BJ (cell line): ENCODE measurements at places on chromosomes 1 and 21.

DNA sequence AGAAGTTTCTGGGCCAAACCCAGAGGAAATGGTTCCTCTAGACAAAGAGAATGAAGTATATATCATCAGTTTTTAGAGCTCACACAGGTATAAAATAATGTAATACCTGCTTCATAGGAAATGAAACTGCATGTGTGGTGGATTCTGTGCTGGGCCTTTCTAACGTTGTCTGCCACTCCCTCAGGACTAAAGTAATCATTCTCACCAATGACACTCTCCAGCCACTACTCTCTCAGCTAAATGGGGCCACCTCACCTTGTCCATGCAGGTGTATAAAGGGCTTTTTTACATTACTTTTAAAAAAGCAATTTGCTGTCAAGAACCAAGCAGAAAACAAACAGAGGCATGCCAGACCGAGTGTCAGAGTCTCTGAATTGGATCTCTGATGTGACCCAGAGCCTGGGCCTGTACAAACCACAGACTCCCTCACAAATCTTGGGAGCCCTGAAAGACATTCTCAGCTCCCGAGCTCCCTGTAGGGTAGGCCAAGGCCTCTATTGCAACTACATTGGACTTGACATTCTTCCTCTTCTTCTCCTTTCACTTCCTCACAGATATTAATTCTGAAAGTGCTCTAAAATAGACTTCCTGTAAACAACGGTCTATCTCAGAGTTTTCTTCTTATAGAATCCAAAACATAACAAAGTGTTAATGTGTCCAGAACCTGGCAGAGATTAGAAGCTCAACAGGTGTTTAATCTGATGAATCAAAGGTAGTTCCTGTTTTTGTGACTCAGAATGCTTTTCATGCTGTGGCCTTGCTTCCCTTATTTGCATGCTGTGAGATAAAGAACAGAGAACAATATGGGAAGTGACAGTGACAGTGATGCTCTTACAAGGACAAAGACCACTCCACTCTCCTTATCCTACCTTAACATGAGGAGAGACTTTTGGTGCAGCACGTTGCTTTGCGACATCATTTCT, 8.6 kb downstream of the AIM2 start:
- DNase-seq, result no peak

DNA sequence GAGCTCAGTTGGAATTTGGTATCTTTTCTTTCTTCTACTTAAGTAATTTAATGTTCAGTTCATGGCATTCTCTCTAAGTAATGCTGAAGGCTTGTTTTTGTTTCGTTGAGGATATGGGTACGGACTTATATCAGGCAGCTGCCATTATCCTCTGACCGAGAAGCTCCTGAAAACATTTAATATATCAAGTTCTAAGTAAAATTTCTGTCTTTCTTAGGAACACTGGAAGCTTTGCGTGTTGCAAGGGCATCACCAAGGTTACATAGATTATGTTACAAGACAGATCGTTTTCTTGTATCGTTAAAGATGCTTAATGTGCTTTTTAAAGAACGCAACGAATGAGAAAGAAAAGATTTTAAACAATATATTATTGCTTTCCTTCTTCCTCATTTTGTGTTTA, 1.0 kb upstream of the GALNT2 start:
- no peak for DNase-seq

- no peak for DNase-seq
Observed at GRCh38 chr1:219124163-219124562, 49.5 kb upstream of the LYPLAL1 start.

DNA sequence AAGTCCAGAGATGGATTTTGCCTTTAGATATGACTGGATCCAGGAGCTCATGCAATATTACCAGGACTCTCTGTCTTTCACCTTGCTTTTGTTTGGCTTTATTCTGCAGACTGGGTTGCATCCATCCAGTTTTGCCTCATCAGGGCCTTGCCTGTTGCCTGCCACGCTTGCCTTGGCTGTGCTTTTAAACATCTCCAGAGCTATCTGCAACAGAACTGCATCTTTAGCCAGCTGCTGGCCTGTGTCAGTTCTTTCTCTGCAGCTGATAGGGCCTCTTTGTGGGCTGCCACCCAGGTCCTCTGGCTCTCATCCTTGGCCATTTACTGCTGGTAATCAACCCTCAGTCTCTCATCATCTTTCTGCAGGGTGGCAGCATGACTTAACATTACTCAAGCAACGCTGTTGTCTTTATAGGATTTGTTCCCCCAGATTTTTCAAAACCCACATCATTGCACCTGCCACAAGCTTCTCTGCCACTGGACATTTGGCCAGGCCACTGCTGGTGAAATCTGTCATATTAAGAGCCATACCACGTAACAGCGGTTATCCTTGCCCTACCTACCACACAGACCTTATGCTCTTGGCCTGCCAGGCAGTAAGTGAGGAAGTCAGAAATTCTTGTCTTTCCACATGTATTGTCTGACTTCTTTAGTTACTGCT, 24.4 kb upstream of the HUNK start:
- DNase-seq, result no peak

- no peak for DNase-seq
Observed at GRCh38 chr1:37867784-37868183, 8.4 kb upstream of the MTF1 start.

GRCh38 chr1:235253219-235253962, 74.6 kb downstream of the ARID4B start:
- no peak for DNase-seq

GRCh38 chr21:45863267-45863666, 118.3 kb upstream of the COL6A1 start:
- DNase-seq, result no peak

DNA sequence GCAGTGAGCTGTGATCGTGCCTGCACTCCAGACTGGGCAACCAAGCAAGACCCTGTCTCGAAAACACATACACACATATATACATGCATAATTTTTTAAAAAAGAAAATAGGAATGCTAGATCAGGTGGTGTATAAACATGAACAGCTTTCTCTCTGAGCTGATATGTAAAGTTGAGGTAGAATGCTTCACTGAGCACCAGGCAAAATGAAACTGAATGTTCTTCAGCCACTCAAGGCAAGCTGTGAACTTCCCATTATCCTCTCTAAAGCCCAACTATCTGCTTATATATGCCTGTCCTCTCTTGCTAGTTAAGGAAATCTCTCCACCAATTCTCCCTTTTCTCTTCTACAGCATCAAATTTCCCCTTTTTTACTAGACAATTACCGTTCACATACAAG, 93.0 kb downstream of the NUF2 start:
- DNase-seq, result no peak

GRCh38 chr1:80640978-80641377, 1159.8 kb upstream of the ADGRL2 start:
- no peak for DNase-seq

GRCh38 chr21:17512253-17513213, at the start of gene CXADR:
Gene CXADR, plus strand, starts transcription at chr21:17513043. Its CDS starts 87 bp downstream, at chr21:17513130.
- DNase-seq, result no peak

GRCh38 chr1:2917284-2917683, 104.0 kb upstream of the ACTRT2 start:
- DNase-seq, result no peak

GRCh38 chr1:18926315-18927081, 24.1 kb upstream of the ALDH4A1 start:
- DNase-seq, result peak; percentile 74

DNA sequence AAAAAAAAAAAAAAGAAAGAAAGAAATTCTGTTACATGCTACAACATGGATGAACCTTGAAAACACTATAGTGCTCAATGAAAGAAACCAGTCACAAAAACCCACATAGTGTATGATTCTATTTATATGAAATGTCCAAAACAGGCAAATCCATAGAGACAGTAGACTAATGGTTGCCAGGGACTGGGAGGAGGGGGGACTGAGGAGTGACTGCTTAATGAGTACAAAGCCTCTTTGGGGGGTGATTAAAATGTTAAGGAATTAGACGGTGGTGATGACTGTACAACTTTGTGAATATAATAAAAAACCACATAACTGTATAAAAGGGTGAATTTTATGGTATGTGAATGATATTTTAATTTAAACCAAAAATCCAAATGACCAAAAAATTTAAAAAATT, 116.0 kb upstream of the GUCA2B start:
- no peak for DNase-seq

GRCh38 chr1:15425958-15426357, 12.3 kb upstream of the CTRC start:
- DNase-seq, result no peak

- no peak for DNase-seq
Observed at GRCh38 chr1:27058966-27059669, 46.5 kb upstream of the TENT5B start.

- no peak for DNase-seq
Observed at GRCh38 chr21:39386899-39387298, 38.0 kb upstream of the HMGN1 start.

GRCh38 chr1:201904579-201904978, 15.9 kb downstream of the SHISA4 start:
- peak; percentile 73 for DNase-seq

GRCh38 chr1:32307324-32307723, 15.4 kb downstream of the HDAC1 start:
- DNase-seq, result no peak

DNA sequence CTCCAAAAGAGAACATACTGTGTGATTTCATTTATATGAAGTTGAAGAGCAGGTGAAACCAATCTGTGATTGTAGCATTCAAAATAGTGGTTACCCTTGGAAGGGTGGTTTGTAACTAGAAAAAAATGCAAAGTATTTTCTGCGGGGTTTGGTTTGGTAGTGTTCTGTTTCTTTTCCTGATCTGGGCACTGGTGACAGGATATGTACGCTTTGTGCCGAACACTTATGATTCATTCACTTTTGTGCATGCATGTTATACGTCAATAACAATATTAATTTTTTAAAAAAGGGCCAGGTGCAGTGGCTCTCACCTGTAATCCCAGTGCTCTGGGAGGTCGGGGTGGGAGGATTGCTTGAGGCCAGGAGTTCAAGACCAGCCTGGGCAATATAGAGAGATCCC, 63.8 kb downstream of the CD34 start:
- DNase-seq, result no peak

DNA sequence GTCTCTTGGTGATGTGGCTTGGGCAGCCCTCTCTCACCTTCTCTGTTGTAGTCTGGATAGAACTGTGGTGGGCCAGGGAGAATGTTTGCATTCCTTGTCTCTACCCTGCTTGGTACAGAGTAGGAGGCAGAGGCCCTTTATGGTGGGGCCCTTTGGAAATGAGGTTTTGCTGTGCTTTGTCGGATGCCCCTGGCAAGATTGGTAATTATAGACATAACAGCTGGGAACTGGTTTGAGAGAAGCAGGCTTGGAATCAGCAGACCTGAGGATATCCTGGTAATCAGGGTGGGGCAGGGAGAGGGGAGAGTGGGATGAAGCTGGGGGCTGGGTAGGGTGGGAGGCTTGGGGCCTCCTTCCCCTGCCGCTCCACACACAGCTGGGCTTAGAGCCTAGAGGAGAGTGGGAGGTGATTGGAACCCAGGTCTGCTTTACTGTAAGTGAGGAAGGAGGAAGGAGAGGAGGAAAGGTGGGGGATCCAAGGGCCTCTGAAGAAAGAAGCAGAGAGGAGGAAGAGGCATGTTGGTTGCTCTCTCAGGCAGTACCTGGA, 5.0 kb downstream of the VANGL2 start:
- no peak for DNase-seq

DNA sequence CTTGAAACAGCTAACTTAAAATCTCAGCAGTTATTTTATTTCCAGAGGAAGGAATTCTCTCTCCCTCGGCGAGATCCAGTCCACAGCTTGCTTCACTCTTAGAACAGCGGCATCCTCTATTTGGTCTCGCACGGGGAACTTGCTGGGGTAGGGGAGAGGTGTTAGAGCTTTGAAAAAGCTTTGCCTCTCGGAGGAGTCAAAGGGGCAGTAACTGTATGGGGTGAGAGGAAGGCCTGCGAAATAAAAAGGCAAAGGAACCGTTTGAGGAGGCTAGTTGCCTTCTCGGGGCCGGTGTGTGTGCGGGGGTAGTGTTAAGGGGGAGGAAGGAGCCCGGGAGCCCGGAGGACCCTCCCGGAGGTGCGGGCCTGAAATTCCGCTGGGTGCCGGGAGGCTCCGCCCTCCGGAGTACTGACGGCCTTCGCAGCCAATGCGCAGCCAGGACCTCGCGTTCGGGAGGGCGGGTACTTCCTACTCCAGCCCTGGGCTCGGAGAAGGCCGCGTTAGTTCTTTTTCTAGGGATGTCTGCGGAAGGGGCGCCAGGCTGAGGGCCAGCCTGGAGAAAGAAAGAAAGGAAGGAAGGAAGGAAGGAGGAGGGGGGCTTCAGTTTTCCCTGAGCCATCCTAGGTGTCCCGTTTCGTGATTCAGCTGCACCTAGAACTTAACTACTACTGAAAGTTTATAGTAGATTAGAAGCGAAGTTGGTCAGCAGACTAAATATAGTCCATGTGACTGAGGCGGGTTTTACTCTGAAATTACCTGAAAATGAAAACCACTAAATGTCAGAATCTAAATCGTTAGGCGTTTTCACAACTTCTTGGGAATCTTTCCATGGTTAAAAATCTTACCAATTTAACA, 2.2 kb downstream of the NEK7 start:
- no peak for DNase-seq

DNA sequence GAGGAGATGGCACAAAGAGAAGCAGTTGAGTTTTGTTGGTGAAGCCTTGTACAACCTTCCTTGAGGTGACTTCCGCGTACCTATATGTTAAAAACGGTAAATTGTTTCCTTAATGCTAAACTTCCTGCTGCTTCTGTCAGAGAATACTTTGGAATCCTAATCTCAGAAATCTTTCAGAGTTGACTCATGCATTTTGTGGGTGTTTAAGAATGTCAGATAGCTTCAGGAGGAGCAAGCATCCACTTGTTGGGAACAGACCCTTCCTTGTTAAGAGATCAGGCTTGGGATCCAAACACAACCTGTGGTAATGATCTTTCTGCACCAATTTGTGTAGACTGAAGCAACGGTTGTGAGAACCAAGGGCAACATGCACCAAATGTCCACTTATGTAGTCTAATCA, 29.5 kb downstream of the AK4 start:
- no peak for DNase-seq

GRCh38 chr1:192522673-192523072, 52.9 kb upstream of the RGS1 start:
- no peak for DNase-seq
